ENCODE measurements at places on chromosomes 2 and 18. TPM values are rescaled to one million over a fixed set of nuclear protein-coding genes. Genes with fewer than 3 reads are reported as not detected.

KIF5C gene
- polyA plus RNA-seq, result 57.0 TPM

HOXD13 gene
- 0.36 TPM for polyA plus RNA-seq

TMEM150A gene
- 39.3 TPM for polyA plus RNA-seq

SH3RF3 gene
- polyA plus RNA-seq, result 9.3 TPM

TUBA4B gene
- 1.6 TPM for polyA plus RNA-seq

RAB6C gene
- 1.6 TPM for polyA plus RNA-seq

B4GALT6 gene
- 12.1 TPM for polyA plus RNA-seq

TRPM8 gene
- 5.2 TPM for polyA plus RNA-seq

POTEF gene
- 10.3 TPM for polyA plus RNA-seq

MALL gene
- polyA plus RNA-seq, result 17.4 TPM

PAIP2B gene
- 4.5 TPM for polyA plus RNA-seq

ELOA2 gene
- polyA plus RNA-seq, result 8.0 TPM

THSD7B gene
- 2.1 TPM for polyA plus RNA-seq

NYAP2 gene
- polyA plus RNA-seq, result 0.17 TPM

CLHC1 gene
- 21.2 TPM for polyA plus RNA-seq
